Epithelial cell of alveolus of lung (primary cell): ENCODE measurements at places on chromosomes 12 and 14. TPM values are rescaled to one million over a fixed set of nuclear protein-coding genes. Genes with fewer than 3 reads are reported as not detected.

The MYF6 gene
- under 0.01 and 0.80 TPM in 2 replicates for total RNA-seq

The EIF2S3B gene
- total RNA-seq: 0.78 and 1.3 TPM in 2 replicates

The INSM2 gene
- not detected in 2 replicates for total RNA-seq

The LBHD2 gene
- not detected in 2 replicates for total RNA-seq

The KRT3 gene
- not detected in 2 replicates for total RNA-seq

The SMIM41 gene
- total RNA-seq: 0.13 and 50.8 TPM in 2 replicates

The RAB15 gene
- total RNA-seq: 2.1 and 3.6 TPM in 2 replicates

The NAA30 gene
- 9.6 and 11.6 TPM in 2 replicates for total RNA-seq

The FAM222A gene
- total RNA-seq: 0.91 TPM in 1 of 2 replicates, not detected in the other
